CD8-positive, alpha-beta memory T cell (primary cell): ENCODE measurements at places on chromosomes 5 and 9.

DNA sequence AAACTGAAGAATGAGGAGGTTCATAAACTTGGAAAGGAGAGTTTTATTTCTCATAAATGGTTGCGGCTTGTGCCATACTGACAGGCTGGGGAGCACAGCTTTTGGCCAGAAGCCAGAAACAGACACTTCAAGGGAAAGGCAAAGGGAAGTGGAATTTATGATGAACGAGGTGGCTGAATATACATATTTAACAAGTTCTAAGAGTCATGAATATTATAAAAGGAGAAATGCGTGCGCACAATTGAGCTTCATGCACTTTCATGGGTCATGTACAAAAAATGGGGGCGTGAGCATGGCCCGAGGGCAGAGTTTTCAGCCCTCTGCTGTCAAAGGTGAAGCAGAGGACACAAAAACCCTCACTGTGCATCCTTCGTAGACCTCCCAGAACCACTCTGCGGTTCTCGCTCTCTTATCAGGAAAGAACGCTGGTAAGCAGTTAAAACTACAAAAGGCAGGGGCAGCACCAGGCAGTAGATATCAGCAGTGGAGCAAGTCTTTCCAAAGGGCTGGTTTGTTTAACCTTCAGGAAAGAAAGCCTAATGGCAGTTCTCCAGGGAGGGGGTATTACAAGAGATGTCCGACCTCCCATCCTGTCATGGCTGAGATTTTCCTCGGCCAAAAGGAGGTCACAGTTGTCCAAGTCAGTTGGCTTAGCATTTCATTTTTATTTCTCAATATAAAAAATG lies 29.0 kb downstream of the AUH start:
- DNase-seq, result no peak

DNA sequence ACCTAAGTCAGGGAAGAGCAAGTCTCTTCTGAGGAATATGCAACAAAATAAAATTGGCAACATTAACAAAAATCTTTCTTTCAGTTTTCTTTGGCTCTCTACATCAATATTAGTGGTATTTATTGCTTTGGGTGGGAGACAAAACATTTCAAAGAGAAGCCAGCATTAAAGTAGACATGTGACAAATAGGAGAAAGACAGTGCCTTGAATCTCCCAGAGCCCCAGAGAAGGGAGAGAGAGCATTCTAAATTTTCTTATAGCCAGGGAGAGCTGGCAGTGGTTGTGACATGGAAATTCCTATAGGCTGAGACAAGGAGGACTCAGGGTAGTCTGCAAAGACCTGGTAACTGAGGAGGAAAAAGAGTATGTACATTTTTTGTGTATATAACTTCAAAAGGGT lies 79.4 kb upstream of the NREP start:
- no peak for DNase-seq

DNA sequence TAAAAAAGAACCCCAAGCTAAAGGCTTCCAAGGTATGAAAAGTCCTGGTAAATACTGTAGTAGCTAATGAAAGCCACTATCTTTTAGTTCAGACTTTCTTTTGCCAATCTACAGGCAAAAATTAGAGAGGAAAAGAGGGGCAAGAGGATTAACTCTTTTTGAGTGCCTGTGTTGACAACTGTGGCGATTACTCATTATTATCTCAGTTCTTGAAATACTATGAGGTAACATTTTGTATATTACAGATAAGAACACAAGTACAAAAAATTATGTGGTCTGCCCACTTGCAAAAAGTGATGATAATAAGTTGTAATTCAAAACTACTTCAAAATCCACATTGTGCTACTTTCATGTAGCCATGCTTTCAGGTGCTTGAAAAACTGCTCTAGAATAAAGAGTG lies 144.0 kb downstream of the DTWD2 start:
- DNase-seq, result no peak

- DNase-seq, result no peak
These were observed 103.5 kb upstream of the NR3C1 start for GRCh38 chr5:143506836-143507552.

GRCh38 chr5:96743065-96743768 lies 64.5 kb downstream of the ERAP1 start:
- no peak for DNase-seq

DNA sequence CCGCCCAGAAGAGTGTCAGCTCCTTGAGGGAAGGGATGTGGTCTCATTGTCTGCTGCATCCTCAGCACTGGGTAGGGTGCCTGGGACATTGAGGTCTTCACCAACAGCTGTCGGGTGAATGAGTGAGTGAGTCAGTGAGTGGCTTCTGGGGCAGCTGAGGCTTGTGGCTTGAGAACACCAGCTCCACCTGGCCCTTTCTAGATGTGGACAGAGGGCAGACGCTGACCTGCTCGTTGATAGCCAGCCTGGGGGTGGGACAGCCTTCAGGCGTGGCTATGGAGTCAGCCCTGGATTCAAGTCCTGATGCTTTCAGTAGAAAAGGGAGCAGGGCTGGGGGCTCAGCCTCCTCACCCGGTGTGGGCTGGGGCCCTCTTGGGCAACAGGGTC lies 215.1 kb downstream of the C9orf50 start:
- no peak for DNase-seq

GRCh38 chr5:32315221-32316014 lies 2.7 kb upstream of the MTMR12 start:
- DNase-seq, result no peak

DNA sequence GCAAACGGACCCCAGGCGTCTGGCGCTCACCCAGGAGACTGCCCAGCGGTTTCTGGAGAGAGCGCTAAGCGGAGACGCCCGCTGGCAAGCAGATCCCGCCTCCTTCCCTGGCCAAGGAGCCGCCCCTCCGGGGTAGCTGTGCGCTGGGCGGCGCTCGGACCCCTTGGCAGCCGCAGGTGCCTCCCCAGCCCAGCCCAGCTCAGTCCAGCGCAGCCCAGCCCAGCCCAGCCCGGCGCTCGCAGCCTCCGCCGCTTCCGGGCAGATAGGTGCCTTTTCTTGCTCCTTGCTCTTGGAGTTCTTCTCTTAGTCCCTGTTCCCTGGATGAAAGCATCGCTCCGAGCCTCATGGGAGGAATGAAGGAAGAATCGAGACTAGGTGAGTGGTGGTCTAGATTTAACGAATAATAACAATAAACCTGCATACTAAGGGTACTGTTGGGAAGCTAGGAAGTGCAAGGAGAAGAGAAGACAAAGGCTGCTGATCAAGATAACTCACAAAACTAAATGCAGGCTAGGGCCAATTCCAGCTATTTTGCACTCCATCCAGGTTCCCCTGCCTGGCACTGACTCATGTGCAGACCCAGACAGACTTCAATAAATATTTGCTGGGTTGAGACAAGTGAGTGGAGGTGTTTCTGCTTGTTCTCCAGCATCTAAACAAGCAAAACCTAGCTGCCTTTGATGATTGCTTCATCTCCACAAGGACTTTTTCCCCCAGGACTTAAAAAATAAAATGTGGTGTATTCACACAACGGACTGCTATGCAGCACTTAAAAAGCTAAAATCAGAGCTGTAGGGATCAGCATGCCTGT lies at the start of gene STK32A:
Gene STK32A (plus strand): TSS at position 202 of the 811 bp plus-strand sequence. CDS start 4,609 bp downstream, outside the sequence.
- no peak for DNase-seq
